ENCODE measurements at places on chromosomes 11 and 22.

DNA sequence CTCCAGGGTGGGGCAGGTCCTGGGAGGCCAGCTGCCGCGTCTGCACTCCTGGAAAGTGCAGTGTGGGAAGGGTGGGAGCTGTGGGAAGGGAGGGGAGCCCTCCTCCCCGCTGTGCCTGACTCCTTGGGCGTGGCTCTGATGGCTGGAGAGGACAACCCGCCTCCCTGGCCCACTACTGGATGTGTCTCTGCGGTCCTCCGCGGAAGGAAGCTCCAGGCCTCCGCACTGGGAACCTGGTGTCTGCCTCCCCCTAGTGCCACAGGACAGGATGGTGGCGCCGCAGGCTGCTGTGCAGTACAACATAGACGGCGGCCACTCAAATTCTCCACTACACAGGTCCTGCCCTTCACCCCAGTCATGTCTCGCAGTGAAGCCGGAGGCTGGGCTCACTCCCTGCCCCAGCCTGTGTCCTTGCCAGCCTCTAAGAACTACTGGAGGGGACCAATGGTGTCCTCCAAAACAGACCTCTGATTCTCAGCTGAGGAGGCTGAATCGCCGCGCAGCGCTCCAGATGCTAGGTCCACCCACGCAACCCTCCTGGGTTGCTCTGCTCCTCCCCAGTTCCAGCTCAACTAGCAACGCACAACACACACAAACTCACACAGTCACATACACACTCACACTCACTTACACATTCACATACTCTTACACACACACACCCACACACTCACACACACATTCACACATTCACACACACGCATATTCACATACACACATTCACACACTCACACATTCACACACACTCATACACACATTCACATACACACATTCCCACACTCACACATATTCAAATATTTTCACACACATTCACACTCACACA, 12.4 kb upstream of the DSCAML1 start:
- DNase-seq = peak; percentile 73

- no peak for DNase-seq
Measured at GRCh38 chr11:23284631-23285030, 424.4 kb upstream of the CCDC179 start.

DNA sequence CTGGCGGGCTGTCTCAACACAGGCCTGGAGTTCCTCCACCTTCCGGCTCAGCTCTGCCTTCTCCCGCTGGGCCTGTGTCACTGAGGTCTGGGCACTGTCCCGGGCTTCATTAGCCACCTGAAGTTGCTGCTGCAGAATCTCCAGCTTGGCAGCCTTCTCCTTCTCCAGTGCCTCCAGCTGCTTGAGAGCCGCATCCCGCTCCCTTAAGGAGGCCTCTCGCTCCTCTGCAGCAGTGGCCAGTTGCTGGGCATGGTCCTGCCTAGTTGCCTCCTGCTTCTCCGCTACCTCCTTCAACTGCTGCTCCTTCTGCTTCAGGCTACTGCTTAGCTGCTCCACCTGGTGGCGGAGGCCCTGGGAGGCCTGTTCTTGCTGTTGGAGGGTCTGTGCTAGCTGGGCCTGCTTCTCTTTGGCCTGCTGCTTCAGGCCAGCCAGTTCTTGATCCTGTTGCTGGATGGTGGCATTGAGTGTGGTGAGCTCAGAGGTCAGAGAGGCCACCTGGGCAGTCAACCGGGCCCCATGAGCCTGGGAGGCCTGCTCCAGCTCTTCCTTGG, 16.9 kb downstream of the IL18BP start:
- DNase-seq = peak; percentile 44

GRCh38 chr11:125295931-125296330, 131.4 kb downstream of the PKNOX2 start:
- no peak for DNase-seq

DNA sequence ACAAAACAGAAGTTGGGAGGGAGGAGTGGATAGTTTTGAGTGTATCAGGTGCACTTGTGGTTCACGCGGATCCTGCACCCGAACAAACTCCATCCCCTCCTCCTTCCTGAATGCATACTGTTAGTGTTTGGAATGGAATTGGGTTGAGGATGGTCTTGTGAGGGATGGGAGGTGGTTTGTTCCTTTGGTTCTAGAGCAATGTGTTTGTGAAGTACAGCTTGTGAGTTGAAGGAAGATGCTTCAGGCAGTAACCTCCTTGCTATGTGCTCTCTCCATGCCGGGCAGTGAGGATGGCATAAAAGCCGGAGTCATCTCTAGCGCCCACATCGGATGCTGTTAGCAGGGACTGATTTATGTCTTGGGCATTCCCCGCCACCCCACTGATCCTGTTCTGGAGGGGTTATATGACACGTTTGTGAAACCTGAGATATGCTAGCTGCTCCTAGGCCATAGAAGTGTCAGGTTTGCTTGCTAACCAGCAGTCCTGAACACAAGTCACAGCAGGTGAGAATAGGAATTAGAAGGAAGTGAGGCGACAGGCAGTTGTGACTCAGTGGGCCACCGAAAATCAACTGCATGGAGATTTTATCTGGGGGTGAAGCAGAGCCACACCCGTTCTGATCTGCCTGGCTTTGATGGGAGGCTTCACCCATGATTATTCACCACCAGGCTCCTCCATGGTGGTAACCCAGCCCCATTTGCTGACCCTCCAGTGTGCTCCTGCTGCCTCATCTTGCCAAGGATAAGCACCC, 2.2 kb downstream of the BCR start:
- DNase-seq = peak; percentile 74

DNA sequence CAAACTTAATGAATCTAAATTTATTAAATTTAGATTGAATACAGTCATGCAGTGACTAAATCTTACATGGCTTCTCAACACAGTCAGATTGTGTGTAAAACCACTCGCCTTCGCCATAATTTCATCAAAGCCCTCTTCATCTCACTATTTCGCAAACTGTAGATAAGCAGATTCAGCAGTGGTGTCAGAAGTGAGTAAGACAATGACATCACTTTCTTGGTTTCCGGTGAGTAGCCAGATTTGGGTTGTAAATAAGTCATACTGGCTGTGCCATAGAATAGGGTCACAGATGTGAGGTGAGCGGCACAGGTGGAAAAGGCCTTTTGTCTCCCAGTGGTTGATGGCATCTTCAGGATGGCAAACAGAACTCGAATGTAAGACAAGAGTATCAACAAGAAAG, 3.4 kb downstream of the OR10A6 start:
- no peak for DNase-seq

- no peak for DNase-seq
Measured at GRCh38 chr22:39953101-39953500, 7.1 kb upstream of the TMA7B start.

- peak; percentile 7 for DNase-seq
Measured at GRCh38 chr11:22192642-22193347, at the start of gene ANO5. Gene ANO5, plus strand, starts transcription at chr11:22193085. Its CDS starts 408 bp downstream, at chr11:22193493.

GRCh38 chr11:8251616-8252295, 11.9 kb downstream of the LMO1 start:
- DNase-seq = no peak
